Activated CD8-positive, alpha-beta memory T cell treated with anti-CD3 and anti-CD28 coated beads for 4 hours (primary cell): ENCODE measurements at places on chromosomes 2 and 18.

- no peak for DNase-seq
Measured at GRCh38 chr18:9824952-9825371, 60.8 kb upstream of the TXNDC2 start.

GRCh38 chr18:10314066-10314465 is 140.4 kb upstream of the APCDD1 start:
- DNase-seq = no peak

- DNase-seq = no peak
Measured at GRCh38 chr18:55878224-55878623, 290.2 kb upstream of the TCF4 start.

GRCh38 chr2:102796337-102796736 is 34.5 kb downstream of the TMEM182 start:
- no peak for DNase-seq

GRCh38 chr2:241122376-241123002 is 20.4 kb upstream of the MTERF4 start:
- DNase-seq = no peak

DNA sequence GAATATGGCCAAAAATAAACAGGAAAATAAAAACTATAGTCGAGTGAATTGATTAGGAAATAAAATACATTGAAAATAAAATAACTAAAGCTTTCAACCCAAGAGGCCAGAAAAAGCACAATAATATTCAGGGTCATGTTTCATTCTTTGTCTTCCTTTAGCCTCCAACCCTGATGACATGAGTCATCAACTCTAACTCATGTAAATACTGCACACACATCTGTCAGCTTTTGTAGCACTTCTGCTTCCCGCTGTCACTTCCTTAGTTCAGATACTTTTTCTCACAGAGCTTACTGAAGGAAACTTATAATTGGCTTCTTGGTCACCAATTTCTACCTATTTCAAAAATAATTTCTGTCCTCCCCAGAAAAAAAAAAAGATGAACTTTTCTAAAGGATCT is 112.8 kb downstream of the UPP2 start:
- DNase-seq = no peak

GRCh38 chr18:39345321-39345720 is 1779.7 kb upstream of the CELF4 start:
- no peak for DNase-seq

GRCh38 chr2:241741016-241741415 is 6.6 kb downstream of the D2HGDH start:
- DNase-seq = no peak

DNA sequence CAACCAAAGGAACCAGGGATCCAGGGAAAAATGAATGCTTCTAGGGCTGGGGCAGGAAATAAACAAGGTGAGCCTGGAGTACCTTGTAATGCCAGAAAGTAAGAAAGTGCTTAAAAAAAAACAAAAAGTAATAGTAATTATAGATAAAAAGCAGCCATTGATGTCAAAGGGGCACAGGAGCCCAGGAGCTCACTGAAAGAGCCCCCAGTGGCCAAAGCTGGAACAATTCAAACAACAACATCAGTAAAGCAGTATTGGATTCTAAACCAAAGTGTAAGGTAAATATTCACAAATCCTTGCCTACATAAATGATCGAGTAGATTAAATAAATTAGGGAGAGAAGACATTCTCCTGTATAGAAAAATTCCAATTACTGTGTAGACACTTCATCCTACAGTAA is 114.3 kb upstream of the ARL4C start:
- DNase-seq = no peak

DNA sequence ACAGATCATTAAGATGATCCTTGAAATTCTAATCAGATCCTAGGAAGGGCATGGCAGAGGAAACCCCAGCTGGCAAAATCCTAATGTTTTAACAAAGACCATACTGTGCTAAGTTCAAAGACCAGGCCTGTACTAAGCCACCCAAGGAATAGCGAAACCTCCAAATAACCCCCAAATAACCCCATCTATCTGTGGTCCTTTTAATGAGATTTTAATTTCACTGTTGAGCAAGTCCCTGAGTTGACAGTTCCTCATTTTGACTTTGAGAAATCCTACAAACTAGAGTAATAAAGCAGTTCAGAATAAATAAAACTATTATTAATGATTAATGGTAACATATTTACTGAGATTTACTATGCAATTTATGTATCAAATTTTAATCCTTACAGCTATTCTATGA is 259.8 kb downstream of the STK39 start:
- no peak for DNase-seq

DNA sequence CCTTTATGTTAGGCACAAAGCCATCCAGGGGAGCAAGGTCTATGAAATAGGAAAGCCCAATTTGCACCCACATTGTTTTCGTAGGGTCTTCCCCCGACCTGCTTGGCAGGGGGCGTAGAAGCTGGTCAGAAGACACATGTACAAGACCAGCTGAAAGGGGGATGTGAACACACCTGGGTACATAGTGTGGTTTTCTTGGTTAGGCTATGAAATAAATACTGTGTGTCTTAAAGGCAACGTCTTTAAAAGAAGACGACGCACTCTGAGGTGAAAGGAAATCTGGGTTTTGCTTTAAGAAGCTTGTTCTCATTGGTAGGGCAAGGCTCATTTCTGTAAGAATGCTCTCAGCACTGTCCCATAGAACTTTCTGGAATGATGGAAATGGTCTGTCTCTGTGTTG is 60.0 kb upstream of the KLF7 start:
- DNase-seq = no peak

DNA sequence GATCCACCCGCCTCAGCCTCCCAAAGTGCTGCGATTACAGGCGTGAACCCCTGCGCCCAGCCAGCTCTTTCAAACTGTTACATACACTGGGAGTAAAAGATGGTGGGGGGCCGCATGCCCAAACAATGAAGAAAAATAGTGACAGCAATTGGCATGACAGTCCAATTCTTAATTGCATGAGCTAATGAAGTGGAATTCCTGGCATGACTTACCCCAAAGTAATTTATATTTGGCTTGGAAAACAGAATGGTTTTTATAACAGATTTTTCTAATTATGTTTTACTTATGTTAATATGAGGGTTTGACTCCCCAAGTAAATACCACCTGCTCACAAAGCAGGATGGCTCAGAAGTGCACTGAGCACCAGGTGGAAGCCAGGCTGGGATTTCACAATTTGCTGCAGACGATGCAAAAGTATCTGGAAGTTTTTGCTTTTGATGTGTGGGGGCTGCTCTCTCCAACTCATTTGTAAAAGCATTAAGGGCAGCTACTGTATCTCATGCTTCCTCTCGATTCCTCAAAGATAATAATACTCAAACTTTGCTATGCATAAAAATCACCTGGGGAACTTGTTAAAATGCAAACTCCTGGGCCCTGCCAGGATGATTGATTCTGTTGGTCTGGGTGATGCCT is 24.0 kb upstream of the ATG16L1 start:
- no peak for DNase-seq

DNA sequence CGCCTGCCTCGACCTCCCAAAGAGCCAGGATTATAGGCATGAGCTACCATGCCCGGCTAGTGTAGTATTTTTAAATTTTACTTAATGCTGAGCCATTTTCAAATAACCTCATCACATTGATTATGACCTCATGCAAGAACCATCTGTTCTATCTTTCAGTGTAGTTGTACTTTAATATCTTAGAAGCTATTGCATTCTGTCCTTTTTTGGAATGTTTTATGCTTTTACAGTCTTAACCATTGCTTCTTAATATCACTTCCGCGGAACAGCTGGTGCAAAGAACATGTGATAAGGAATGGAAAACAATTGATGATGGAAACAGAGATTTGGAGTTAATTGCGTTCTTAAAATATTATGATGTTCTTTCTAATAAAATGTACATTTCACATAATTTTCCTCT is 2.7 kb downstream of the GEN1 start:
- no peak for DNase-seq

DNA sequence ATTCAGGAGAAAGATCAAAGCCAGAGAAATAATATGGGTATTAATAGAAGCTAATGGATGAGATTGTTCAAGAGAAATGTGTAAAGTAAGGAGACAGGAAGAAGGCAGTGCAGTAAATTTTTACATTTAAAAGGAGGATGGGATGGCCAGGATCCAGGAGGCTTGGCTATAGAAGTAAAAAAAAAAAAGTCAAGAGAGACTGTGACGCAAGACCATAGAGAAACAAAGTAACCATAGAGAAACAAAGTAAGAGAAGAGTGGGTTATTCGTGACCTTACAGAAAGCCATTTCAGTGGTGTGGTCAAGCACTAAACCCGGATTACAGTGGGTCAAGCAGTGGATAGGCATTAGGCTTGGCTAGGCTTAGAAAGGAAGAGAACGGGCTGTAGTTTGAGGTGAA is 10.5 kb upstream of the FAM171B start:
- DNase-seq = no peak

DNA sequence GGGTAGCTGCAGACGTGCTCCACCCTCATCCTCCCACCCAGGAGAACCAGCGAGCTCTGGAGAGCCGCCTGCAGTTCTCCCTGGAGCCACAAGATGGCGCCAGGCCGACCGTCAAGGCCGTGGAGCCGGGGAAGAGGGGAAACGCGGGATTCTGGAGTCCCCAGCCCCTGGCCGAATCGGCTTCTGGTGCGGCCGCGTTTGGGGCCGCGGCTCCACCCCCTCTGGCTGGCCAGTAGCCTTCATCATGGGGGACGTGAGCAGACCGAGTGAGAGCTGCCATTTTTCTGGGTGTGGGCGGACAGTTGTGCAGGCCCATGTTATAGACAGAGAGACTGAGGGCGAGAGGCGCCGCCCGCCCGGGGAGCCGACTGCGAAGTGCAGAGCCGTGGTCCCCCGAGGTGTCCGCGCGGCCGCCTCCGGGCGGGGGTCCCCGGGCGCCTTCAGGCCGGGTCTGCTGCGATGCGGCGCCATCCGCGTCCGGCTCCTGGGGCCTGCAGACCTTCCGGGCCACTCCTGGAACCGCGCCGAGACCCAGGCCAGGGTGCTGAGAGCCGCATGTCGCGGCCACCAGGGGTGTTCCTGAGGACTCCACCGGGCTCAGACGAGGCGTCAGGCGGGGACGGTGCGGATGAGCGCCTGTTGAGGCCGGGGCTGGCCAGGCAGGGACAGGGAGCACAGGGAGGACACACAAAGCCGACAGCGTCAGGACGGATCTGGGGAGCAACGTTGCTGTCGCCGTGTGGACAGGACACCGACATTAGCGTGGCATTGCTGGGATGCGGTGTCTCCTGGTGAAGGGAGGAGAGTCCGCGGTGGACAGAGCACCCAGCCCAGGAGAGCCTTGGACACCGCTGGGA is 418.2 kb upstream of the HS6ST1 start:
- no peak for DNase-seq

GRCh38 chr2:183371545-183371944 is 247.3 kb downstream of the NUP35 start:
- no peak for DNase-seq

- DNase-seq = no peak
Measured at GRCh38 chr2:129734343-129735034, 245.0 kb upstream of the RAB6C start.

DNA sequence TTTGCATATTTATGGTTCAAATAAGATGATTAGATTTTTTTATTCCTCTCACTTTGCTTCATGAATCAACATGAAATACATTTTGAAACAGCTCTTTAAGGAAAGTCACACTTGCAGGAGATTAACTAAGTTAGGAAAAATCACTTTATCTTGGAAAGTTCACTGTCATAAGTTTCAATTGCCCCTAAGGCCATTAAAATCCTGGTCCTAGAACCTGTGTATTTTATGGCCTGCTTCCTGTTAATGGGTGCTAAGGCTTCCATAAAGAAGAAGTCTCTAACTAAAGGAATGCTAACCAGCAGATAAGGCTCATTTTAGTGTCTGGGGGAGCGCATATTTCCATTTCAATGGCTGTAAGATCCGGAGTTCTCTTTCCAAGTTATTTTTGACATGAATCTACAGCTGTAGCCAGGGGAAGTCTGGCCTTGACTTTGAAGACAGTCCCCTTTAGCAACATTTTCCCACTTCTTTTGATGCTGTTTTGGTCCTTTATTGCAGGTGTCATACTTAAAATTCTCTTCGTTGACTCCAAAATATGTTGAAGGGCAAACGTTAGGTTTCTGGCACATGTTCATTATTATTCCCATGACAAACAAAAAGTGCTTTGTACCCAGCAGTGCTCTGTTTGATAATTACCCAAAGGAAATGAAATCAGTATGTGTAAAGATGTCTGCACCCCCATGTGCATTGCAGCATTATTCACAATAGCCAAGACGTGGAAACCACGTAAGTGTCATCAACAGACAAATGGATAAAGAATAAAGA is 34.4 kb upstream of the SH3BP4 start:
- DNase-seq = no peak

DNA sequence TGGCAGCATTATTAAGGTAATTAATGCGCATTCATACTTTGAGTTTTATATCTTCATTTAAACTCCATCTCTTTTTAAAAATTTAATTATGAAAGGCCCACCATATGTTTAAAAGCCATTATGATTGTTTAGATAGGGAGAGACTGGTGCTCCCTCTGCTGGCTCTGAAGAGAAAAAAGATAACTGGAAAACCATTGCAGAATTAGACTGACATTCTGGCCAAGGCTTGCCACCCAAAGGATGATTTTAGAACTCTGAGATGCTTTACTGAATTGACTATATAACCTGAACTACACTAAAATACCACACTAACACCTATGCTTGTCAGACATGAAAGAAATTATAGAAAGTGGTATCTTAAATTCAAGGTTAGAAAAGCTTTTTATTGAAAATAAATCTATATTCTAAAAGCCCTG is 127.6 kb upstream of the SPOPL start:
- DNase-seq = no peak

GRCh38 chr2:189302274-189302948 is 122.8 kb upstream of the COL5A2 start:
- DNase-seq = no peak

GRCh38 chr2:67760995-67761394 is 301.8 kb downstream of the C1D start:
- DNase-seq = no peak

DNA sequence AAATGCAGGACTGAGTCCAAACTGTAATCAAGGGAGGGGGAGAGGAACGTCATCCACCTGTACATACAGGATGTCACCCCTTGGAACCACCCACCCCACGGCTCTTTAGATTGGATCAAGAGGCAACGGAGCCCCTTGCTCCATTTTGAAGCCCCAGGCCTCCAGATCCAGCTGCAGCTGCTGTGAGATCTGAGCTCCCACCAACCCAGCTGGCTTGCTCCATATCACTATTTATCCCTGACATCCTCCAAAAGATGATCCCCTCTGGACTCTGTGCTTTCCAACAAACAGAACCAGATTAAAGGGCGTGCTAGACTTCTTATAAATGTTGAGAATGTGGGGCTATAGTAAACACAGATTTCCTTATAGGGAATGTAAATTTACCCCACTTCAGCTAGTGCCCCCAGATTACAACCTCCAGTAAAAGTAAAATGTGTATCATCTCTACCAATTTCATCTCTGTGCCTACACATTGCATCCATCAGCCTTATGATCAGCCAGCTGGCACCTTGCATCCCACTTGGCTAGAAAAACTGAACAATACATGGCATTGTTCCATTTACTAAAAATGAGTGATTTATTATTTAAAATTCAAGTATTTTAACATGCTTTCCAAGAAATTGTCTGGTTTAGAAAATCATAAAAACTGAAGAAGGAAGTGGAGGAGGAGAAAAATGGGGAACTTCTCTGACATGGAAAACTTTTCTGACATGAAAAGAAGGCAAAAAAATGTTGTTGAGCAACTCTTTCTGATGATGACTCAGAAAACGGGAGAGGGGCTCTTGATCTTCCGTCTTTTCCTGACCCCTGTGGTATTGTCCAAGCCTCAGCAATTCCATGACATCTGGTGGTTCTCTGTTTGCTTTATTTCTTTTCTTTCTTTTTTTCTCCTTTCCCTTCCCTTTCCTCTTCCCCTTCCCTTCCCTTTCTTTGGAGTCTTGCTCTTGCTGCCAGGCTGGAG is 262.6 kb upstream of the THUMPD2 start:
- no peak for DNase-seq
